ENCODE measurements at places on chromosomes 7 and 10. TPM values are rescaled to one million over a fixed set of nuclear protein-coding genes. Genes with fewer than 3 reads are reported as not detected.

DNA sequence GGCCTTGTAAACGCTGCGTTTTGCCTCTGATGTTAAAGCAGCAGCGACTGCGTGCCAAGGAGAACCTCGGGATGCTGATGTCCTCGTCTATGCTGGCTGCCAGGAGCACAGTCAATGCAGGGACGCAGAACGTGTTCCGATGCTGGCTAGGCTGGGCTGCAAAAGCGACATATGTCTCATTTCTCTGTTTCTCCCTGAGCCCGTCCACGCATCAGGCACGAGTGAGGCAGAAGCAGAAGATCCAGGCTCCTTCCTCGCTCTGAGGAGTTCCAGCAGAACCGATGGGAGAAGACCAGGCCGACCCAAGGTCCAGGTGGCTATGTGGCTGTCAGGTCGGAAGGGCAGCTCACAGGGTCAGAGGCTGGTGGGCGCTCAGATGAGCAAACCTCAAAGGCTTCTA is 3.7 kb upstream of the FOXL3 start:
- H3K4me3 ChIP-seq: no peak overlapping the region
- H3K27ac ChIP-seq: no peak overlapping the region
- H3K4me1 ChIP-seq: peaks cover 4% of the 10 kb centered on the region

GRCh38 chr7:36683695-36684357 is 40.5 kb downstream of the AOAH start:
- peaks cover 2% of the 10 kb centered on the region for H3K27me3 ChIP-seq
- DNase-seq: no peak
- no peak overlapping the region for H3K4me3 ChIP-seq
- H3K36me3 ChIP-seq: no peaks in the 10 kb centered on the region
- H3K4me1 ChIP-seq: peaks cover 8% of the 10 kb centered on the region

- H3K4me1 ChIP-seq: no peaks in the 10 kb centered on the region
- H3K27ac ChIP-seq: no peak overlapping the region
- no peak overlapping the region for H3K4me3 ChIP-seq
- no peaks in the 10 kb centered on the region for H3K27me3 ChIP-seq
- peaks cover 29% of the 10 kb centered on the region for H3K36me3 ChIP-seq
These were observed 27.6 kb downstream of the MKRN1 start for GRCh38 chr7:140451716-140452115.

The FIGNL1 gene
- 15.8 TPM for total RNA-seq

The ACTR3C gene
- total RNA-seq: 8.7 TPM

The CALY gene
- 3.6 TPM for total RNA-seq

The C7orf33 gene
- not detected for total RNA-seq

Measured in type B pancreatic cell (in vitro differentiated cells).